Amygdala (tissue), 56 donors: ENCODE measurements at places on chromosomes 11 and 22.

GRCh38 chr11:76361374-76361773, 19.6 kb downstream of the THAP12 start:
- no peak for DNase-seq

- no peak for DNase-seq
Observed at GRCh38 chr22:23503142-23503541, 76.9 kb downstream of the IGLL1 start.

- DNase-seq, result no peak
Observed at GRCh38 chr11:8384199-8384821, 120.6 kb upstream of the LMO1 start.

DNA sequence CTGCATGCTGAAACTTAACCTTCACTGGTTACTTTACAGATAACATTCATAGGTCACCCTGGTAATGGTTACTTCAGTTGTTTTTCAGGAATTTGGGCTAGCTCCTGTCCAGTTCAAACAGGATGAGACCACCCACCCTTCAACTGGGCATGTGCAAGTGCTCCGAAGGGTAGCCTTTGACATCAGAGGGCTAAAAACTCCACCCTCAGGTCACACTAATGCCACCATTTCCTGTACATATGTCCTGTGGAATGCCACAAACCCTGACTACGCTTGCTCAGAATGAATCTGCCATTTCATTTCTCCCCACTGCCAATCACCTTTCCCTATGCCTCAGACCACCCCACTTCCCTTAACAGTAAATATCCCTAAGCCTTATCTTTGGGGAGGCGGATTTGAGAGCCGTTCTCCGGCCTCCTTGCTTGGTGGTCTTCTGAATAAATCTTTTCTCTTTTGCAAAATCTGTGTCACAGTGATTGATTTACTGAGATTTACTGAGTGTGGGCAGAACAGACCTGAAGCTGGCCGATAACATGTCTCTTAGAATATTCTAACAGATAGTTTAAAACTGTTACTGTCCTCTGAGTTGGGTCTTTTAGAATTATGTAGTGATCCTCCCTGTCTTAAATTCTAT, 25.4 kb upstream of the FXYD2 start:
- DNase-seq, result no peak

GRCh38 chr11:10770626-10771254, 19.7 kb downstream of the CTR9 start:
- DNase-seq, result peak; percentile 36

GRCh38 chr11:10387206-10388083, 67.6 kb upstream of the AMPD3 start:
- no peak for DNase-seq

- DNase-seq, result peak; percentile 26
Observed at GRCh38 chr22:19942157-19943081, 801 bp upstream of the TXNRD2 start.

- no peak for DNase-seq
Observed at GRCh38 chr11:47499614-47500013, 50.7 kb upstream of the RAPSN start.

DNA sequence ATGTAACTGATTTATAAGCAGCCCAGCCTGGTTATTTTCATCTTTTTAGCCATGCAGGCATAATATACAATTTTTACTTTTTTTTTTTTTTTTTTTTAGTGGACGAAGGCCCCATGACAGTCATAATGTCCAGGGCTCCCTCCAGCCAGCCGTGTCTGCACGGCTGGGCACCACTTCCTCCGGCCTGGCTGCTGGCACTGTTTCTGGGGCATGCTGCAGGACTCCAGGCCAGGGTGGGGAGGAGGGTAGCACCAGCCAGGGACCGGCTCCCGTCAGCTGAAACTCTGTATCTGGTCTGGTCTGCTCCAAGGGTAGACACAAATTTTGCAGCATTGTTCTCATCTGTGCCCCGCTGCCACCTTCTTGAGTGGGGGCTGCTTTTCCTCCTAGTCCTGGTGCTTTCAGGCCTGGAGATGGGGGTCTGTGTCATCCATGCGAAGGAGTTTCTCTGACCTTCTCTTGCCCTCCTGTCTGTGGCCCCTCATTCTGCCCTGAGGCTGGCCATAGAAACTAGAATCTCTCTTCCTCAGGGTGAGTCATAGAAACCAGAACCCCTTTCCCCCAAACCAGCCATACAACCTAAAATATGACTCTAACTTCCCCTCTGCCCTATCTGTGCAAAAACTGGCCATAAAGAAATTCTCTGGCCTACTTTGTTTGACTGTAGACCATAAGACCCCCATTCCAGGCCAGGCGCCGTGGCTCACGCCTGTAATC, 9.2 kb upstream of the RRP7A start:
- no peak for DNase-seq

- peak; percentile 37 for DNase-seq
Observed at GRCh38 chr11:102341844-102342318, 5.1 kb upstream of the BIRC2 start.

DNA sequence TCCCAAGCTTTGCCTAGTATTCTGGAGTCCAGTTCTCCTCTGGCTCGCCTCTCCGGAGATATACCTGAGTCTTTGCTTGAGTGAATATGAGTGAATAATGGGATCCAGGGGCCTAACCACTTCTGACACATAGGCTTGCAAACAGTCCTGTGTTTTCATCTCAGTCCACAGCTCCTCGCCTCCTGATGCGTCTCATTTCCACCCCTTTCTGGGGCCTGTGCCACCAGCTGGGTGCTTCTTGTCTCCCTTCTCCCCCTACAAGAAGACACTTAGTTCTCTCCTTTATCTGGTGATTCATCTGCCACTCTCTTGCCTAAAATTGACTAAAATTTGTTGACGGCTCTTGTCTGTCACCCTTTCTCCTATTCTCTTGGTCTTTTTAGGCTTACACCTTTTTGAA, 44.6 kb downstream of the SFI1 start:
- no peak for DNase-seq

DNA sequence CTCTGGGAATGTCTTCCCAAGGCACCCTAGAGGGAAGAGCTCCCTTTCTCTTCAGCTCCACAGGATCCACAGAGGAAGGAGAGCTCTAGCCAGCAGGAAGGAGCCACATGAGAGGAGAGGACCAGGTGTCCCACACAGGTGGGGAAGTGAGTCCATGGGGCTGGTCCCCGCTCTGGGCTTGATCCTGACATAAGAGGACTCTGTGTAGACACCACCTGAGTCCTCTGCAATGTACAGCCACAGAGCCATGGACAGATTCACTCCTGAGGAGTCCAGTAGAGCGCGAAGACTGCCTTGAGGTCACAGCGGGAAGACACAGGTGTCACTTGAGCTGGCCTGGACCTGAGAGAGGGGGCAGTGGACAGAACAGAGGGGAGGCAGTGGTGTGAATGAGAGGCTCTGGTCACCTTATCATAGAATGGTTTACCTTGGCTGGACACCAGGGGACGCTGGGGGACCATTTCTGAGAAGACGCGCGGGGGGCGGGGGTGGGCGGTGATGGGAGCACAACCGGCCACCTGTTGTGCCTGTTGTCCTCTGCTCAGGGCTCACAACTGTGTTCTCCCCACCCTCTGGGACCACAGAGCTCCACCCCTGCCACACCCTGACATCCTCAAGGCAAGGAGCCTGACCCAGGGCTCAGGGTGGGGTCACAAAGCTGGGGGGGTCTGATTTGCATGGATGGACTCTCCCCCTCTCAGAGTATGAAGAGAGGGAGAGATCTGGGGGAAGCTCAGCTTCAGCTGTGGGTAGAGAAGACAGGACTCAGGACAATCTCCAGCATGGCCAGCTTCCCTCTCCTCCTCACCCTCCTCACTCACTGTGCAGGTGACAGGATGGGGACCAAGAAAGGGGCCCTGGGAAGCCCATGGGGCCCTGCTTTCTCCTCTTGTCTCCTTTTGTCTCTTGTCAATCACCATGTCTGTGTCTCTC, 128.2 kb downstream of the ZNF280B start:
- no peak for DNase-seq

GRCh38 chr11:121487191-121487590, 34.4 kb upstream of the SORL1-AS1 start:
- DNase-seq, result no peak
